Right renal cortex interstitium (tissue), 3 donors: ENCODE measurements at places on chromosomes 2 and 18. TPM values are rescaled to one million over a fixed set of nuclear protein-coding genes. Genes with fewer than 3 reads are reported as not detected.

Gene MROH2A
- 0.22 TPM for polyA plus RNA-seq

Gene SFXN5
- 23.9 TPM for polyA plus RNA-seq

Gene IKZF2
- 9.1 TPM for polyA plus RNA-seq

Gene SCYGR4
- polyA plus RNA-seq, result 0.10 TPM

- no peak for DNase-seq
Measured at GRCh38 chr2:203438528-203438927, 96.6 kb downstream of the RAPH1 start.

DNA sequence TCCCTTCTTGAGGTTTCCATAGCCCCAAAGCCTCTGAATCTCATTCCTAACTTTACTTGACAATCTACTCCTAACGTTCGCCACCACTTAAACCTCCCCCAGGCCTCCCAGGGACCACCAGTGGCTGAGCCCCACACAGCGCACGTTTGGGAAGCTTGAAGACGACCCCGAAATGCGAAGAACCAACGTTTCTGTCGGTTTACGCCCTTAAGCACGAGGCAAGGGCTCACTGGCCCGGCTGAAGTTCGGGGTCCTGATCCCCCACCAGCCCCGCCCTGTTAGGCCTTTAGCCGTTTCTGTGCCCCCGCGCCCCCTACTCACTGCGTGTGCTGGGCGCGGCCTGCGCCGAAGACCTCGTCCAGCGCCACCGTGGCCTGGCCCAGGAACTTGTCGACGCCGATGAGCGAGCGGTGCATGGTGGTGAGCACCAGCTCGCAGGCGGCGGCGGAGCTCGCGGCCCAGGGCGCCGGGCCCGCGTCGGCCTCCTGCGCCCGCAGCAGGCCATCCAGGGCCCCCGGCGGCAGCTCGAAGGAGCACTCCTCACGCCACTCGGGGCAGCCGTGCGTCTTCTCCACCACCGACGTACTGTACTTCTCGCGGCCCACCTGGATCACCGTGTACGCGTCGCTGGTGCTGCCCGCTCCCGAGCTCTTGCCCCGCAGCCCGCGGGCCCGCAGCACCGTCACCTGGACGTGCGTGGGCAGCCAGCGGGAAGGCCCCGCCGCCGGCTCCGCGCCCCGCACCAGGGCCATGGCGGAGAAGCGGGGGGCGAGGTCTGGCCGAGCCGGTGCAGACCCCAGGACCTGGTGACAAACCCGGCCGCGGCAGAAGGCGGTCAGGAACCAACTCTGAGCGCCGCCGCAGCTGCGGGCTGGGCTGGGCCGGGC is 479 bp downstream of the RAB11FIP5 start:
- DNase-seq, result no peak
